ENCODE measurements at places on chromosomes 7 and 10. TPM values are rescaled to one million over a fixed set of nuclear protein-coding genes. Genes with fewer than 3 reads are reported as not detected.

The SLC18A3 gene
- total RNA-seq, result 1.7 TPM

GRCh38 chr10:69558559-69558958, 14.7 kb downstream of the NEUROG3 start:
- H3K4me1 ChIP-seq, result no peaks in the 10 kb centered on the region
- no peak overlapping the region for H3K27ac ChIP-seq
- H3K4me3 ChIP-seq, result no peak overlapping the region
- H3K27me3 ChIP-seq, result no peaks in the 10 kb centered on the region
- H3K36me3 ChIP-seq, result no peaks in the 10 kb centered on the region

DNA sequence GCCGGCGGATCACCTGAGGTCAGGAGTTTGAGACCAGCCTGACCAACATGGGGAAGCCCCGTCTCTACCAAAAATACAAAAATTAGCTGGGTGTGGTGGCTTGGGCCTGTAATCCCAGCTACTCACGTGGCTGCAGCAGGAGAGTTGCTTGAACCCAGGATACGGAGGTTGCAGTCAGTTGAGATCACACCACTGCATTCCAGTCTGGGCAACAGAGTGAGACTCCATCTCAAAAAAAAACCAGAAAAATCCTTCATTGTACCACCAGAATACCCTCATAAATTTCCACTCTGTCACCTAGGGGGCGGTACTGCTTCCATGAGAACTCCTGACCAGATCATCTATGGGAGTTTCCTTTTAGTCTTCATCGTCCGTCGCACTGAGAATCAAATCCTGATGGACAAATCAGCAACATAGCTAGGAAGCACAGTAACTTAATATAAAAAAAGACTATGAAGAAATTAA, 225.8 kb upstream of the KLF14 start:
- no peaks in the 10 kb centered on the region for H3K27me3 ChIP-seq
- no peak overlapping the region for H3K27ac ChIP-seq
- DNase-seq, result no peak
- no peak overlapping the region for H3K4me3 ChIP-seq

- H3K36me3 ChIP-seq, result no peaks in the 10 kb centered on the region
- H3K4me3 ChIP-seq, result no peak overlapping the region
Measured at GRCh38 chr10:30557884-30558283, 71.7 kb downstream of the LYZL2 start.

All from esophagus muscularis mucosa (tissue), 4 donors.